Placental pericyte (primary cell): ENCODE measurements at places on chromosomes 2 and 18. TPM values are rescaled to one million over a fixed set of nuclear protein-coding genes. Genes with fewer than 3 reads are reported as not detected.

The LAPTM4A gene
- total RNA-seq = 101 and 126 TPM in 2 replicates

The CNDP1 gene
- 0.22 TPM in 1 of 2 replicates, not detected in the other for total RNA-seq

The DLGAP1 gene
- total RNA-seq = 0.43 and 3.1 TPM in 2 replicates

The RPE gene
- 80.3 and 105 TPM in 2 replicates for total RNA-seq

The YPEL5 gene
- 51.3 and 62.4 TPM in 2 replicates for total RNA-seq

The PSMA8 gene
- total RNA-seq = not detected in 2 replicates

The OSBPL1A gene
- total RNA-seq = 22.8 and 27.8 TPM in 2 replicates

The CCDC195 gene
- not detected in 2 replicates for total RNA-seq

The ERMN gene
- total RNA-seq = under 0.01 TPM in 1 of 2 replicates, not detected in the other

The CCDC142 gene
- 24.7 and 35.1 TPM in 2 replicates for total RNA-seq

The C2orf66 gene
- not detected in 2 replicates for total RNA-seq

The FOXI3 gene
- not detected in 2 replicates for total RNA-seq

The PROKR1 gene
- total RNA-seq = not detected in 2 replicates

The COL6A3 gene
- 482 and 2,127 TPM in 2 replicates for total RNA-seq

The REG3G gene
- not detected in 2 replicates for total RNA-seq

The PDE11A gene
- 0.43 TPM in 1 of 2 replicates, not detected in the other for total RNA-seq

The TTR gene
- not detected in 2 replicates for total RNA-seq

The TTC32 gene
- 6.1 and 9.9 TPM in 2 replicates for total RNA-seq

The CYRIA gene
- 0.22 and 0.43 TPM in 2 replicates for total RNA-seq

The LIMS3 gene
- total RNA-seq = 3.1 and 22.0 TPM in 2 replicates

The ZNG1B gene
- total RNA-seq = 21.3 and 24.7 TPM in 2 replicates

The RGPD4 gene
- total RNA-seq = under 0.01 TPM in 1 of 2 replicates, not detected in the other

The COL4A3 gene
- under 0.01 TPM in 1 of 2 replicates, not detected in the other for total RNA-seq

The BMP10 gene
- total RNA-seq = 0.44 TPM in 1 of 2 replicates, not detected in the other

The DNER gene
- total RNA-seq = 1.1 and 13.7 TPM in 2 replicates

The SP5 gene
- total RNA-seq = not detected in 2 replicates

The CXCR1 gene
- total RNA-seq = not detected in 2 replicates

The DPP4 gene
- total RNA-seq = 71.4 and 636 TPM in 2 replicates

The SRD5A2 gene
- not detected in 2 replicates for total RNA-seq

The KRTCAP3 gene
- total RNA-seq = not detected in 2 replicates
